NCI-H1092 treated with DMSO at 0.1 percent for 48 hours (cell line): ENCODE measurements at places on chromosomes 3 and 15.

DNA sequence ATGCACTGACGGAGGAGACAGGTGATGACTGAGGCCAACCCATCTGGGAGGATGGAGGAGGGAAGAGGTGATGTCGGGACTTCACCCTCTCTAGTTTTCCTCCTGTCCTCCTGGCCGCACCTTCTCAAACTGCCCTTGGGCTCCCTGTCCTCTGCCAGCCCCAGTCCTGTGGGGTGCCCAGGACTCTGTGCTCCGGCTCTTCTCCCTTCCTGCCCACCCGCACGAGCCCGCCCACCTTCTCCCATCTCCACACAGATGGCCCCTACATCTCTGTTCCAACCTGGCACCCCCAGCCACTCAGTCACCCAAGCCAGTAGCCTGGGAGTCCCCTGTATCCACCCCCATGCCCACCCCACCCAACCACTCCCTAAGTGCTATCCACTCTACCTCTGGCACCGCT is 206.7 kb upstream of the LINGO1 start:
- DNase-seq = no peak

- peak; percentile 89 for DNase-seq
Observed at GRCh38 chr3:114418724-114419543, 125.1 kb downstream of the TIGIT start.

DNA sequence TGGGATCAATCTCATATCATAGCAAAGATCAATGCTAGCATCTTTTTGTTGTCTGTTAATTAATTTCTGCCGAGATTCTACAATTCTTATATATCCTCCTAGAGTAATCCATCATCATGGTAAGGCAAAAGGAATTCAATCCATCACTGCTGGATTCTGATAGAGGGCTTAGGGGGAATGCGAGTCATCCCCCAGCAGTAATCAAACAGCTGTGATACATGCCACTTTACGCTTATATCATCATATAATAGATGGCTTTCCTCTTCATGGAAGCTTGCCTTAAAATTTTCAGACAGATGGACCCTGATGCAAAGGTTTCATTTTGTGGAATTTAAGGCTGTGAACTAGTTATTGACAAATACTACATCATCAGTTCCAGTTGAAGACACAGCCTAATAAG is 645.9 kb downstream of the CADM2 start:
- no peak for DNase-seq

GRCh38 chr3:36680952-36681351 is 83.4 kb downstream of the DCLK3 start:
- no peak for DNase-seq

GRCh38 chr3:42114130-42114725 is 23.1 kb downstream of the TRAK1 start:
- DNase-seq = no peak

- no peak for DNase-seq
Observed at GRCh38 chr3:129119365-129120100, 2.1 kb downstream of the RAB43 start.

- DNase-seq = no peak
Observed at GRCh38 chr3:42886294-42886822, 10.7 kb upstream of the CYP8B1 start.
